Activated CD4-positive, alpha-beta T cell treated with anti-CD3 and anti-CD28 coated beads, Interleukin-2, amount 50 U/mL, for 4 hours (primary cell): ENCODE measurements at places on chromosomes 16 and 17.

- no peak for DNase-seq
These were observed 3.4 kb upstream of the EVPLL start for GRCh38 chr17:18374216-18374615.

DNA sequence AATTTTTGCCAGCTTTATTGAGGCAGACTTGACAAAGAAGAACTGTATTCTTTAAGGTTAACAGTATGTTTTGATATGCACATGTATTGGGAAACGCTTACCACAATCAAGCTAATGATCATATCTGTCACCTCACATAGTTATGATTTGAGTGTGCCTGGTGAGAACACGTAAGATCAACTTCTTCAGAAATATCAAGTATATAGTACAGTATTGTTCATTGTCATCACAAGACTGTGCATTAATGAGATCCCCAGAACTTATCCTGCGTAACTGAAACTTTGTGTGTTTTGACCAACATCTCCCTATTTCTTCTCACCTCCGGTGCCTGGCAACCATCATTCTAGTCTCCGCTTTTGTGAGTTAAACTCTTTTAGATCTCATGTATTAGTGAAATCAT, 756.4 kb upstream of the EEF2KMT start:
- no peak for DNase-seq

- DNase-seq = no peak
These were observed 47.3 kb upstream of the DNAH17 start for GRCh38 chr17:78624324-78625151.

GRCh38 chr17:40106760-40107521, 6.6 kb upstream of the NR1D1 start:
- no peak for DNase-seq

- no peak for DNase-seq
These were observed 11.8 kb downstream of the RFFL start for GRCh38 chr17:35051579-35052240.

GRCh38 chr16:57527610-57528360, 8.6 kb downstream of the CCDC102A start:
- DNase-seq = no peak

GRCh38 chr17:33944412-33944811, 310.7 kb upstream of the CCL2 start:
- no peak for DNase-seq
